ENCODE measurements at places on chromosomes 6 and 20.

GRCh38 chr6:3711776-3712175 is 39.7 kb downstream of the PXDC1 start:
- no peak for DNase-seq

- DNase-seq: no peak
Measured at GRCh38 chr6:33996120-33996475, 149.8 kb downstream of the GRM4 start.

DNA sequence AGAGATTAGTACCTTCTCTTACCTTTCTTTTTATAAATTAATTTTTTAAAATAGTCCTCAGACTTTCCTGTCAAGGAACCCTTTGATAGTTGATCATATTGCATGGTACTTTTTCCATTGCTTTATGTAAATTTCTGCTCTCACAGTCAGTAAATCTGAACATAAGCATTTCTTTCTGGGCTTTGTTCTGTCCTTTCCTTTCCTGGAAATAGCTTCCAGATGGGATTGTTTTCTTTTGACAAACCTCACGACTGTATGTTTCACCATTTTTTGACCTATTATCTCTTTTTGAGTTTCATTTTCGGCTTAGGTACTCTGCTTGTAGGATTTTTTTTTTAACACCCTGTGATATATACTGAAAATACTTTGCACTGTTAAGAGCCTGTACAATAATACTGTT is 32.6 kb downstream of the UTRN start:
- DNase-seq: no peak

- no peak for DNase-seq
Measured at GRCh38 chr6:145761584-145761983, 26.3 kb upstream of the EPM2A start.

GRCh38 chr6:43940071-43940392 is 170.0 kb downstream of the VEGFA start:
- no peak for DNase-seq

GRCh38 chr20:3084283-3084985 is at the start of gene AVP:
AVP (minus strand) TSS chr20:3084724; CDS start chr20:3084674, 50 bp downstream.
- no peak for DNase-seq

GRCh38 chr6:101118136-101118396 is 236.9 kb upstream of the ASCC3 start:
- DNase-seq: no peak

DNA sequence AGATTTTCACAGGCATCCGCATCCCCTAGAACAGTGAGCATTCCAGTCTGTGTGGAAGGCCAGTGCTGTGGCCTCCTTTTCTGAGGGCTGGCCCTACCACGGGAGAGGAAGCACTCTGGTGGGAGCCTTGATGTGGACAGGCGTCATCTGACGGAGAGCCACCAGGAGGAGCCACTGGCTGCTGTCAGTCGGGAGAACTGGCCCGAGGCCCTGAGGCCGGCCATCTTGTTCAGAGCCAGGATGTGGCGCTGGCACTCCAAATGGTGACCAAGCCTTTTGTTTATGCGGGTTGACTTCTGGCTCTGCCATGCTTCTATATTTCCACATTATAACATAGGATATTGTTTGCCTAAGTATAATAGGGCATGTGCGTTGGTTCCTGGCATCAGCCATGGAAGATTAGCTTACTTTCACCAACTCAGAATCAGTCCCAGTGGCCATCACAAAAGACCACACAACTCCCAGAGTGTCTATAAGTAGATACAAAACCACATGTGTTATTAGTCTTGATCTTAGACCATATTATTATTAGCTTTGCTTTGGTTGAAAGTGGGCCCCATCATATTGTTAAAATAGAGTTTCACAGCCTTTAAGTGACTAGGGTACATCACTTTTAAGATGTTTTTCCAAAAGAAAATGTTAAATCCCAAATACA is 273.9 kb upstream of the TAB2 start:
- no peak for DNase-seq

GRCh38 chr20:25239387-25240370 is 8.2 kb upstream of the PYGB start:
- no peak for DNase-seq

DNA sequence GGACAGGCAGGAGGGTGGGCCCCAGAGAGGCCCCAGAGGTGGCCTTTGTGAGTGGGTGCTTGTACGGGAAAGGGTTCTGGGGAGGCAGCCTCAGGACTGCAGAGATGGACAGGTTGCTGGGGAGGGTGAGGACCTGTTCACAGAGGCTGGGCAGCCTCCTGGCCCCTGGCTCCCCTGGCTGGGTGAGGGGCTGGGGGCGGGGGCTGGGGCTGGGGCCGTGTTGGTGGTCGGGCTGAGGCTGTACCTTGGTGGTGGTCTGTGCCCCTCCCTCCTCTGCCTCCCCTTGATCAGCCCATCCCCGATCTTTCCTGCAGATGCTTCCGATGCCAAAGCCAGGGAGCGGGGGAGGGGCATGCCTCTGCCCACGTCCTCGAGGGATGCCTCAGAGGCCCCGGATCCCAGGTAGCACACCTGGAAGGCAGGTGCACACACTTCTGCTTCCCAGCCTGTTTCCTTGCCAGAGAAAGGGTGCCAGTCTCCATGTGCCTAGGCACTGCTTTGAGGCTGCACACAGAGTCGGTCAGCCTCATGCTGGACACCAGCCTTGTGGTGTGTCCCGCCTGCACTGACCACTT is 4.8 kb downstream of the TCEA2 start:
- no peak for DNase-seq

GRCh38 chr6:46352541-46353268 is 138.5 kb downstream of the RCAN2 start:
- DNase-seq: no peak

DNA sequence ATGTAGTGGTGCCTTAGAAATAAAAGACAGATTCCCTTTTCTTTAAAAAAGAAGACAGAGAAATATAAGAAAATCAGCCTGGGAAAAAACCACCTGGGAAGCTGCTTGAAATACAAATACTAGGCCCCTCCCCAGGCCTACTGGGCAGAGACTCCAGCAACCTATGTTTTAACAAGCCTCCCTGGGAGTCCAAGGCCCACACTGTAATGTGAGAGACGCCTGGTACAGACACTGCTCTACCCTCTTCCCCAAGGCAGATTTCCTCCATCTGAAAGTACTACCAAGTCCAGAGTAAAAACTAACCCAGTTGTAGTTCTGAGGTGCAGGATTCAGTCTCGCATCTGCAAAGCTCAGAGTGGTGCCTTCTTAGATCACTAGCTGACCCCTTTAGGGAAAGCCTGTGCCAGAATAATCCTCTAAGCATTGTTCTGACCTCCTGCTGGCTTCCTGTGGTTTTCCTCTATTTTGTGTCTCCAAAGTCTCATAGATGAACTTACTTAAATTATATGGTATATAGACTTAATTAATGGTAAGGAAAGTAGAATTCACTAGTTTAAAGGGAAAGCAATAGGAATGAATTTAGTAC is 270.2 kb upstream of the SLC35B3 start:
- no peak for DNase-seq

DNA sequence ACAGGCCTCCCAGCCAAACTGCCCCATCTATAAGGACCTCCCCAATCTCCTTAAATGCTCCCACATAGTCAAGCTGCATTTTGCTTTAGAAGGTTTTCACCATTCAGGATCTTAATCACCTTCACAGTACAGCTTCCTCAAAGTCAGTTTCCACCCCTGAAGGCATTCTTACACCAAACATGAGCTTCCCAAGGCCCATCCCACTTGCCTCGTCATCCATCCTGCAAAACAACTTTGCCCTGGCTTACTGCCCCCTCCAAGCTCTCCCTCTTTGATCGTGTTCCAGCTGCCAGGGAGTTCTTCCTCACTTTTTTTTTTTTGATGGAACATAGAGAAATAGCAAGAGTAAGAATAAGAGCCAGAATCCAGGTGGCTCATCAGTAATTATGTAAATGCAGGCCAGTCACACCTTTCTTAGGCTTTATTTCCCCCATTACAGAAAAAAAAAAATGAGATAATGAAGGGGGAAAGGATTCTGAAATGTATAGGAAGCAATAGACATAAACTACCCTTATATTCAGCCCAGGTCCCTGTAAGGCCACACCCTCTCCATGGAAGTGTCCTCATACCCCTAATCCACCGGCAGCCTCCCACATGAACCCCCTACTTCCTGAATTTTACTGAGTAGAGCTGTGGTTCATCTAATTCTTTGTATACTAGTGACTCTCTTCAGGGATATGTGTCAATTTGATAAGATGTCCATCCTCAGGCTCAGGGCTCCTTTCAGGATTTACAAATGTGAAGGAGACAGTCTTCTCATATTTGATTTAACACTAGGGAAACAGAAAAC is 12.7 kb downstream of the TRIM27 start:
- DNase-seq: no peak

DNA sequence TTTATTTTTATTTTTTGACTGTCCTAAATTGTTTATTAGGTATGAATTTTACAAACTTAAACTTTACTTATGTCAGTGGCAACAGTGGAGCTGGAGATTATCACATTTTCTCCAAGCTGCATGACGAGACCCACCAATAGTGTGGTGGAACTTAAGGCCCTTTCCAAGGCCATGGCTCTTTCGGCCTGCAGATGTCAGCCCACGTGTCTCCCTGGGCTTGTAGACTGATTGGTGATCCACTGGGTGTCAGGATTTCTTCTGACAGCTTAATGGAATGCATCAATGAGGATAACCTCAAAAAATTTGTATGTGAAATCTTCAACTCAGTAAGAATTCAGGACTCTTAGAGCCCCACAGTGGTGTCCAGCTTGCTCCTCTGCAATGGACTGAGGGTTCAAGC is 32.3 kb upstream of the OVOL2 start:
- DNase-seq: no peak

DNA sequence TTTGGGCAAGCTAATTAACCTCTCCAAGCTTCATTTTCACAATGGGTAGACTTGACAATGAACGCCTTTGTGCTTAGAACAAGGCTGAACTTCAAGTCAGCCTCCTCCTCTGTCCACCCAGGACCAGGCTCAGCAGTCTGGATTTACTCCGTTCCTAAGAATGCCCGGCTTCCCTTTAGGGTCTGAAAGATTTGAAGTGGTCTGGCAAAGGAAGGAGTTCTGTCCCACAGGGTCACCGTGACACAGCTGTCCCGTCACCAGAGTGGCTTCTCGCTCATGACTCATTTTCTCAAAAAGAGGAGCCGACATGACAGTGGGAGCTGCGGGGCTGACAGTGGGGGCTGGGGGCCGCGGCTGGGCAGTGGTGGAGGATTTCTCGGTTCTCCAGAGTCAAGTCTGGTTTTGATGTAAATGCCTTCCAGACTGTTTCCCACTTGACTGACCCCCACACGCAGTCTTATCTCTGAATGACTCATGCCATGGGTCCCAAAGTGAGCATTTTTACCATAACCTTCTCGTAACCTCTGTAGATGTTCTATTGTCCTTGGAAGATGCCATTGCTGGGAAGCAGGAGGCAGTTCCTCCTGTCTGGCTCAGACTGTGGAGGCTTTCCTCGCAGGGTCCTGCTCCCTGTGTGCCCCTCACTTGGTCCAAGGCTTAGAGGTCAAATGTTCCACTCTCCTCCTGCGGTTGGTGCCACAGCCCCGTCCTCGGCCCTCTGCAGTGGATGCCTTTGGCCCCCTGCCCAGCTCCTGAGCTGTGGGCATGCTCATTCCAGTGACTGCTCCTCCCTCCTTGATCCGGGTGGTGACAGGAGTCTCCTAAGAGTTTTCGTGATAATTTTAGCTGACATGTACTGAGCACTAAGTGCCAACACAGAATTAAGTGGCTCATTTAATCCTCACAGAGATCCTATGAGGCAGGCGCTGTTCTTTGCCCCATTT is 253.1 kb downstream of the FNDC1 start:
- DNase-seq: no peak

DNA sequence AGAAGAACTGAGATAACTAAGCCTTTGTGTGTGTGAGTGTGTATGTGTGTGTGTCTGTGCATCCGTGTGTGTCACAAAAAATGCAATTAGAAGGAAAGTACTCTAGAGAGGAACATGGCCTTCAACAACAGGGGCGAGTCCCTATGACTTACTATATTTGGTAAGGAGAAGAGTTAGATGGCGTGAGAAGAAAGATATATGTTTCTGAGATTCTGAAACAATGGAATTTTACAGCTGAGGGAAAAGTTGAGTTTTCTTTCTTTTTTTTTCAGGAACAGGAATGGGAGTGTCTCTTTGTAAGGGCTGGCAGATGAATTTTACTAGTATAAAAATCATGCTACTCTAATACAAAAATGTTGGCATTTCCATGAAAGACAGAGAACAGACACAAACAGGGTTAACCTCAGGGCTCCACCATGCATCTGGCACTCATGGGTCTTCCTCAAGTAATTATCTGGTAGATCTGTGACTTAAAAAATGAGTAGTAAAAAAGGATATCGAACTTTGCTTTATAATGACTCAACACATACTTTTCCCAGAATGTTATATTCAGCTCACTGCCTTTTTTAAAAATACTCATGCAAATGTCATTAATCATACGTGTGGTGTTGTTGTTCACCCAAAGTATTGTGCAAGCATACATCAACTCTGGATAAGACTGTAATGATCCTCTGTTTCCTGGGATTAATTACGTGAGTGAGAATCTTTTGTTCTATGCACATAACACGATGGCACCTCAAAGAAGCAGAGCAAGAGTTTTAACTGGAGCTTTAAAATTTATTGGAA is 12.8 kb upstream of the SASH1 start:
- DNase-seq: no peak

GRCh38 chr6:2859185-2859700 is 17.6 kb upstream of the SERPINB1 start:
- DNase-seq: no peak

- no peak for DNase-seq
Measured at GRCh38 chr6:152478377-152479010, 158.7 kb downstream of the SYNE1 start.

GRCh38 chr20:63628246-63628975 is 1.5 kb upstream of the GMEB2 start:
- DNase-seq: peak; percentile 65

DNA sequence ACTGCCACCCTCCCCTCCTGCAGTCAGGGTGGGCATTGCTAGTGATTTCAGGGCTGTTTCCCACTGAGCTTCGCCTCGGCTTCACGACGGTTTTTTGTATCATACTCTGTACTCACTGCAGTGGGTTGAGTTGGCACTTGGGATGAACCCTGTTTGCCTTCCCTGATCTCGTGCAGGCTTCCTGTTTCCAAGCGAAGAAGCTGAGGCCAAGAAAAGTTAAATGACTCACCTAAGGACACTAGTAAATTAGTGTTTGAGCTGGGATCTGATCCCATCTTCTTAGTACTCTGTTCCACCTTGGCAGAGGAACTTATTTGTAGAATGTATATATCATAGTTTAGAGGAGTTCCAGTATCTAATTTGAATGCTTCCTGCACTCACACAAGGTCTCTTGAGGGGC is 50.3 kb upstream of the VSTM2L start:
- no peak for DNase-seq

- DNase-seq: no peak
Measured at GRCh38 chr6:106165885-106166485, 79.8 kb downstream of the PRDM1 start.

DNA sequence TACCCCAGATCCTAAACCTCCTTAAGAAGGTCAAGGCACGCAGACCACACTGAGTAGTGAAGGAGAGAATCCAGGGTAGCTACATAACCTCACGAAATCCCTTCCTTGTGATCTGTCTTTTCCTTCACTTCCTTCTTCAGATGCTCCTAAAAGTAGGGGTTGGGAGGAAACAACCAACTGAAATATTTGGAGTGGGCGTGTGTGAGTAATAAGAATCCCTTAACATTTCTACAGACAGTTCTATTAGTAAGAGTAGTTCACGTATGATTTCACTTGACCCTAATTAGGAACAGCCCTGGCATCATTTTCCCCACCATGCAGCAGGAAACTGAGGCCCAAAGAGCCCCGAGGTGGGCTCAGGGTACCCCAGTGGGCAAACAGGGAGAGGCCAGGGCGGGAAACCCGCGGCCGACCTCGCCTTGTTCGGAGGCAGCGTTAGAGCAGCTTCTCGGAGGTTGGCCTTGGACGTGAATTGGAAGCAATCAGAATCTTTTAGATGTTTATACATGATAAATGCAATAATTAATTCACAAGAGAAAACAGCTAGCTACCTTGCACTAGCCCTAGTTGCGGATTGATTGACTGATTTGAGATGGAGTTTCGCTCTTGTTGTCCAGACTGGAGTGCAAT is 859 bp upstream of the RAE1 start:
- DNase-seq: no peak

Data from CD4-positive, alpha-beta T cell treated with Interleukin-6 at 100 ng/mL for 8 hours (primary cell).